Activated CD8-positive, alpha-beta T cell treated with anti-CD3 and anti-CD28 coated beads for 36 hours (primary cell): ENCODE measurements at places on chromosomes 3 and 15. TPM values are rescaled to one million over a fixed set of nuclear protein-coding genes. Genes with fewer than 3 reads are reported as not detected.
A peak's percentile ranks its signal among the peaks of the same experiment; 100 is the strongest.

DNA sequence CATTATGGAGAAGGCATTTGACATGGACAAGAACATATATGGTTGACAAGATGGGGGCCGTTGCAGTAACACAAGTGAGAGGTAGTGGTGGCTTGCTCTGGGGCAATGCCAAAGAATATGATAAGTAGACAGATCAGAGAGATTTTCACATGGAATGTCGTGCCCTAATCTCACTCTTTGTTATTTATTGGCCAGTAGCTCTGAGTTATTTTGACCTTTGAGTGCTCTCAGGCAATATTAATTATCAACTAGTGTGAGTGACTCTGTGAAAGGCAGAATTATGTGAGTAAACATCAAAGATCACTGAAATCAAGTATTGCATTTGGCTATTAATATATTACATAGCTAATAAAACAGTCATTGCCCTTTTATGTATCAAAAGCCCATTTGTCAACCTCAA is 164.9 kb upstream of the ADAMTS9 start:
- no peak overlapping the region for H3K27ac ChIP-seq
- H3K27me3 ChIP-seq = no peaks in the 10 kb centered on the region
- no peaks in the 10 kb centered on the region for H3K4me1 ChIP-seq
- H3K4me3 ChIP-seq = no peak overlapping the region

Gene GPR176
- total RNA-seq = 0.13 TPM

Gene CTXN2
- total RNA-seq = not detected

Gene MYEF2
- total RNA-seq = 26.6 TPM

Gene INKA1
- 1.8 TPM for total RNA-seq

DNA sequence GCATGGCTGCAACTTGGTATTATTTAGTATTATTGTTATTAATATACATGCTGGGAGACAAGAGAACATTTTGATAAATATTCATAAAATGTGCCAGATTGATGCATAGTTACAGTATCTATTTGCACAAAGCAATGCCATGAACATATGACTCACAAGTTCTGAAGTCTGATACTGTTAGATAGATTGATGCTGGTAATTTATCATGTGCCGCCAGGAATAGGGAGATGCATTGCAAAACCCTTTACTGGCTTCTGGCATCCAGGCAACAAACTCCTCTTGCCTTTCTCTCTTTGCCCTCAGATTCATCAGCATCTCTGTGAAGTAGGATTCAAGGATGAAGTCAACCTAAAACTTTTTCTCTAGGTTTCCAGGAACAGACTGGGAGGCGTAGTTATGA is 41.0 kb upstream of the SLC25A26 start:
- no peak overlapping the region for H3K4me3 ChIP-seq
- no peaks in the 10 kb centered on the region for H3K4me1 ChIP-seq
- H3K27ac ChIP-seq = no peak overlapping the region
- H3K27me3 ChIP-seq = no peaks in the 10 kb centered on the region
- DNase-seq = no peak
- H3K36me3 ChIP-seq = no peaks in the 10 kb centered on the region

- H3K27ac ChIP-seq = peak overlapping the region; percentile 15
- peaks cover 5% of the 10 kb centered on the region for H3K27me3 ChIP-seq
- H3K4me1 ChIP-seq = peaks cover 20% of the 10 kb centered on the region
Observed at GRCh38 chr3:87997298-87997697, 61.5 kb downstream of the CGGBP1 start.

Gene CCR2
- total RNA-seq = 0.81 TPM

Gene CHD2
- total RNA-seq = 138 TPM

DNA sequence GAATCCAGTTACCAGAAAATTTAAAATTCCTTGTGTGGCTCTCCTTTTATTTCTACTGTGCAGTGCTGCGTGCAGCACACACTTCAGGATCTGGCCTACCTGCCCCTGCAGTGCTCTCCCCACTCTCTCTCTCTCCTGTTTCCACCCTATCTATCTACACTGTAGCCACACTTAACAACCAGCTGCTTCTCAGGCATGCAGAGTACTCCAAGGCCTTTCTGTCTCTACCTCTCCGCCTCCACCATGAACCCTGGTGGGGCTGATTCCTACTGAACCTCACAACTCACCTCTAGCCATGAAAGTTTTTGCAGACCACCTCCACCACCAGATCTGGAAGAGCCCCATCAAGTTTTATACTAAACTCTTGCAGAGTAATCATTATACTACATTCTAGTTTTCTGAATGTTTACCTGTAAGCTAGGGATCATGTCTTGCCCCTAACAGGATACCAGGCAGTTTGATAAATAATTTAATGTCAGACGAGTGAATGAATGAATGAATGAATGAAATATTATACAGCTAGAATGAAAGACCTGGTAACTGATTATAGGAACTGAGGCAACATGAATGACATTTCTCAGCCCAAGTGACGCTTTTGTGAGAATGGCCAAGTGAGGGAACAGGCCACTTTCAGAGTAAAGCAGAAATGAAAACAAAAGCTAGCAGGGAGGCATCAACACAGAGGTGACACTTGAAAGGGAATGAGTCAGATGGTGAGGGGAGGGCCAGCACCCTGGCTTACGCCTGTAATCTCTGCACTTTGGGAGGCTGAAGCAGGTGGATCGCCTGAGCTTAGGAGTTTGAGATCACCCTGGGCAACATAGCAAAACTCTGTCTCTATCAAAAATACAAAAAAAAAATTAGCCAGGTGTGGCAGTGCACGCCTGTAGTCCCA is 363.5 kb downstream of the FOXP1 start:
- no peak overlapping the region for H3K4me3 ChIP-seq
- DNase-seq = peak; percentile 78
- peaks cover 58% of the 10 kb centered on the region for H3K36me3 ChIP-seq
- peak overlapping the region; percentile 85 for H3K27ac ChIP-seq
- peaks cover 76% of the 10 kb centered on the region for H3K4me1 ChIP-seq
- H3K27me3 ChIP-seq = no peaks in the 10 kb centered on the region

- no peak overlapping the region for H3K27ac ChIP-seq
- H3K36me3 ChIP-seq = no peaks in the 10 kb centered on the region
- H3K4me1 ChIP-seq = no peaks in the 10 kb centered on the region
Observed at GRCh38 chr3:3081381-3082233, 28.6 kb downstream of the IL5RA start.

Gene PTH1R
- total RNA-seq = not detected
